NCI-H1694 treated with DMSO at 0.1 percent for 48 hours (cell line): ENCODE measurements at places on chromosomes 2 and 18.

DNA sequence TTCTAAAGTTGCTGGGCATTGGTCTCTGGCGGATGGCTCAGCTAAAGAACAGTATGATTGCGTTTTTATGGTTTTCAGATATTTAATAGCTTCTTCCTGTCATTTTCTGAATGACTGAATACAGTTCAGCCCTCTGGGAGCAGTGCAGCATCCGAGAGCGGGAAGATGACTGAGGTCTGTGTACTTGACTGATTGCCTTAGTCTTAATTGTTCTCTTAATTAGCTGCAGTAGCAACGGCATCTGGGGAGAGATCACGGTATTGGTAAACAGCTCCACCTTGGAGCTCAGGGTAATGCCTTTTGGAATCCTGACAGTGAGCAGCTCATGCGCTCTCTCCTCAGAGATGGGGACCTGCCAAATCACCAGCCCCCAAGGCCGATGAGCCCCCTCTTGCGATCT lies 481.4 kb upstream of the SPRED2 start:
- DNase-seq = no peak

DNA sequence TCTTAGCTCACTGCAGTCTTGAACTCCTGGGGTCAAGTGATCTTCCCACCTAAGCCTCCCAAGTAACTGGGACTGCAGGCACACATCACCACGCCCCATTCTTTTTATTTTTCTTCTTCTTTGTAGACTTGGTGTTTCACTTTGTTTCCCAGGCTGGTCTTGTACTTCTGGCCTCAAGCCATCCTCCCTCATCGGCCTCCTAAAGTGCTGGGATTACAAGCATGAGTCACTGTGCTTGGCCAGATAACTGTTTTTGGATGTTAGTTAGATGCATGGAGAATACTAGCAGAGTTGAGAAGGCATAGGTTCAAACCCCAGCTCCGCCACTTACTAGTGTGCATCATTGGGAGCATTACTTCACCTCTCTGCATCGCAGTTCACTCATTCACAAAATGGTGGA lies 88.3 kb downstream of the TXNL1 start:
- DNase-seq = no peak

DNA sequence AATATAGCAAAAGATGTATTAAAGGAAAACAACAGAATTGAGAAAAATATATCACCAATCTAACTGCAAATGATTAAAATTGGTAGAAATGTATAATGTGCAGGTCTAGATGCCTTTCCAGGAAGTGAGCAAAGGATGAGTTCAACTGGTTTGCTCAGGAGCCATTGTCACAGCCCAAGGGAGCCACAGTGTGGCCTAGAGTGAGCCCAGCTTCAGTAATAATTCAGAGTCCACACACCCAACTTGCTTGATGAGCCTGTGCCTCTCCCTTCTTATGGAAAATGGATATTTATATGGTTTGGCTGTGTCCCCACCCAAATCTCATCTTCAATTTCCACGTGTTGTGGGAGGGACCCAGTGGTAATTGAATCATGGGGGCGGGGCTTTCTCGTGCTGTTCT lies 92.2 kb upstream of the ASAP2 start:
- DNase-seq = no peak

DNA sequence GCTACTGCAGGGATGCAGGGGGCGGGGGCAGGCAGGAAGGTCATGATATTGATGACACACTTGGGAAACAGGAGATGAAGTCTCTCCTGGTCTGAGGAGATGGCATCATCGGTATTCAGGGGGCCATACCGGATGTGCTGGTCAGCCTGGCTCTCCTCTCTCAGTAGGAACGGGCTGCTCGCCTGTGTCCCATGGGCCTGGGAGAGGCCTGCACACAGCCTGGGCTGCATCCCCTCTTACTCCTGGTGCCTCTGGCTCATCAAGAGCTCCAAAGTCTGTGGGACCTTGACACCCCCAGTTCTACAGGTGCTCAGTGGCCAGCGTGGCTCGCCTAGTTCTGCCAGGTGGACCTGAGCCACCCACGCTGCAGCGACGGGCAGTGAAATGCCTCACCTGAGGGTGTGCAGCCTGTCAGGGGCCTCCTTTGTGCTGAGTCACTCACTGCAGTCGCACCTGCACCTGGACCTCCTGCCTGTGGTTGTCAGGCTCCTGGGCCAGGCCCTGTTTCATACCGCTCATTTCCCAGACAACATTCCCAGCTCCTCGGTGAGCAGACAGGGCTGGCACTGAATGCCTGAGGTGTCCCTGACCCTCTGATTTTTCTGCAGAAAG lies 18.6 kb upstream of the CNDP1 start:
- no peak for DNase-seq

DNA sequence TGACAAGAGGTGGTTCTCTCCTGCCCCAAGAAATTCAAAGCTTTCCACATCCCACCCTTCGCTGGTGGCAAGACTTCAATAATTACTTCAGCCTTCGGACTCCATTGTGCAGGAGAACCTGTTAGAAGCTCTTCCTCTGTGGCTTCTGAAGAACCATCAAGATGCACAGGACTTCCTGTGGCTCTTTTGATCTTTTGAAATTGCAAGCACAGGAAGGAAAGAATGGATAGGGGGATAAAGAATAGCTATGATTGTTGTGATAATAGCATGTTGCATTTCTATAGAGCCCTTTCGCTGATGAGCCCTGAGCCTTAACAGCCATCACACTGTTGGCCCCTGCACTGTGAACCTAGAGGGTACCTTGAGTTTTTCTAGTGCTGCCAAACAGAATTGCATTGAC lies 7.4 kb downstream of the EPAS1 start:
- DNase-seq = no peak

GRCh38 chr18:14999085-14999975 lies 251.4 kb downstream of the ANKRD30B start:
- no peak for DNase-seq

DNA sequence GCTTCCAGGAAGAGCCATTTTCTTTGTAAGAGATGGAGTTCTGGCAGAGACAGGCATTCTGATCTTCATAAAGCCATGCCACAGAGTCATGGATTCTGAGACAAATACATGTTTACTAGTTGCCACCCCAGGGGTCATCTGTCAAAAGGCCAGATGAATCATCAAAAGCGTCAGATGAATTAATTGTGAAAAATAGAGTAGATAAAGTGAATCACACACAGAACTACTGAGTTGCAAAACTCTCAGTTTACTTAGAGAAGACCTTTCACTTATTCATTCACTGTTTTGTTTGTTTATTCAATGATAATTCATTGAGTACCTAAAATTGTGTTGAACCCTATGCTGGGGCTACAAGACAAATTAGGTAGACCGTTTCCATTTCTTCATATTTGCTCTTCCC lies 157.7 kb upstream of the SERPINE2 start:
- DNase-seq = no peak

DNA sequence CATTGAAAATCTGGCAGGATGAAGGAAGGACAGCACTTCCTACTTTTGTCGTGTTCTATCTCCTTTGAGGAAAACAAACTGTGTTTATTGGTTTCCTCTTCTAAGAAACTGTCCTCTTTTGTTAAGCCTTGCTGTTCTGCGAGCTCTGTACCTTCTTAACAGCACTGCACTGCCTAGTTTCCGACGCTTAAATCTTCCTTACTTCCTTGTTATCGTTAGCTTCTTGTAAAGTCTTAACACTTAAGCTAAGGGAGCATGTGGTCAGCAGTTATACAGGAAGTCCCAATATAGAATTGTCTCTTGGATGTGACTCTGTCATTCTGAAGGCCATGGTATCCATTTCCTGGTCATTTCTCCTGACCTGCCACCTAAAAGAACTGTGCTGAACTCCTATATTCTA lies 552.8 kb upstream of the NRP2 start:
- DNase-seq = no peak

GRCh38 chr18:13455471-13455870 lies 236.9 kb downstream of the LDLRAD4 start:
- DNase-seq = no peak

DNA sequence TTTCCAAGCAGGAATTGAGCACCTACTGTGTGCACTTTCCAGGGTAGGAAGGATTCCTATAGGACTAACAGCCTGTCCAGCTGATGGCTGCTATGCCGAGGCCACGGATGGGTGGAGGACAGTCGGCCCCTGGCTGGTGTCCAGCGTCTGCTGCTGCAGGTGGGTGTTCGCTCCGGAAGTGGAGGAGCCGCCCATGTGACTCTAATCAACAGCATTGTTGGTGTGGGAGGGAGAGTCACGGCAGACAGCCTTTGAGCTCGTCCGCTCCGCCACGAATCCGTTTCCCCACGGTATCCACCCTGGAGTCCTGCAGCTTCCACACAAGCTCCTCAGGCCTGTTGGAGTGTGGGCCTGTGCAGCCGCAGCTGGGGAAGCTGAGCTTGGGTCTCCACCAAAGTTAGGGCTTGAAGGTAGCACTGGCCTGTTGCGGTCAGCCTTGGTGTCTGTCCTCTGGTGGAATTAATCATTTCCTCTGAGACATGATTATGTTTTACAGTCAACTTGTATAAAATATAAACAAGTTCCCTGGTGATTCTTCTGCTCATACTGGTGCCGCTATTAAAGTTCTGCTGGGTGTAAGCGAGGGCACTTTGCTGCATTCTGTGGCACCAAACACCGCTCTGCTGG lies 185.9 kb upstream of the TPO start:
- no peak for DNase-seq

DNA sequence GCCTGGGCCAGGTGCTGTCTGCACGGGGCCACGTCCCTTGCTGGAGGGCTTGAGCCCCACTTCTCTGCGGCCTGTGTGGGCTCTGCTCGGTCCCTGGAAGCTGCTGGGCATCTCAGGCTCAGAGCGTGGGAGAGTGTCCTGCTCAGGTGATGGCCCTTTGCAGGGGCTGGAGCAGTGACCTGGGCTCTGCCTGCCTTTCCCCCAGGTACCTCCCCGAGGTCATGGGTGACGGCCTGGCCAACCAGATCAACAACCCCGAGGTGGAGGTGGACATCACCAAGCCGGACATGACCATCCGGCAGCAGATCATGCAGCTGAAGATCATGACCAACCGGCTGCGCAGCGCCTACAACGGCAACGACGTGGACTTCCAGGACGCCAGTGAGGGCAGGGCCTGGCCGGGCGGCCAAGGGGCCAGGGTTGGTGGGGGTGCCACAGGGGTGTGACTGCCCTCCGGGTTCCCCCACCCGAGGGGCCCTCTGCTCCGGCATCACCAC lies 29.9 kb downstream of the GPC1 start:
- no peak for DNase-seq
